AG10803 (cell line): ENCODE measurements at places on chromosomes 11 and 22.

DNA sequence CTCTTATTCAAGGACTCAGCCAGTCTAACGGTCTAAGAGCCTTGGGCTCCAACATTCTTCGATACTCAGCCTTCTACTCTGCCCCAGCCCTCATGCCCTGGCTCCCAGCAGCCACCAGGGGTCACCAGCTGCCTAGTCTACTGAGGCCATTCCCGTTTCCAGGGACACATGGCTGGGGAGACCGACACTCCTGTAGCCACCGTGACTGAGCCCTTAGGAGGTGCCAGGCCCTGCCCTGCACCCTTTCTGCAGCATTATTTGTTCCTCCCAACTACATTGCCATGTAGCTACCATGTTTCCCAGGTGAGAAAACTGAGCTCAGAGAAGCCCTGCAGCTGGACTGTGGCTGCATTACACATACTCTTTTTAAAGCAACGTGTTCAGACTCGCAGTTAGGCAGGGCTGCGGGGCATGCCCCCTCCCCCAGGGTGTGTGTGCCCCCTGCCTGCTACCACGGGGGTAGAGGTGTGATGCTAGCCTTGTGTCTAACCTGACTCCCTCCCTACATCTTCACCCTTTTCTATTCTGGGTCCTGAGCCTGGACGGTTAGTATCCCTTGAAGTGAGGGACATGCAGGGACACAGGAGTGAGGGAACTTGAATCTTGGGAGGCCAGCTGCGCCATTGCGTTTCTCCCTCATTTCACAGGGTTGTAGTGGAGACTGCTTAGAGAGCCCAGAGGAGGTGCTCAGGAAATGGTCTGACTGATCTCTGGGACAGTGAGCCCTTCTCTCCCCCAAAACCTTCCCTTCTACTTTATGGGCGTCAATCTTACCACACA, 17.5 kb downstream of the ATG16L2 start:
- peak; percentile 74 for DNase-seq

DNA sequence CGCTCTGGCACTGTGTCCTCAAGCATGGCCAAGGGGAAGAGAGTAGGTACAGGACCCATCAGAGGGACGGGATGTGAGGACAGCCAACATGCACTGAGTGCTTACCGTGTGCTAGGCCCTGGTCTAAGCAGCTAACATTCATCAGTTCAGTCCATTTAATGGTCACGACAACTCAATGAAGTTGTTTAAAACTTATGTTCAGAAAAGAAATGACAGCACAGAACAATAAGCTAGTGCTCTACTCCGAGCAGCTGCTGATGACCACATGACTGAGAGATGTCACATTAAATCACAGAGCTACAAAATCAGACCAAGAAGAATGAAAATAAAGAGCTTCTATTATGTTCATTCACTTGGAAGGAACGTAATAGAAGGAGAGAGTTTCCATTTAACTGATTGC, 26.3 kb downstream of the PRDM10 start:
- no peak for DNase-seq

DNA sequence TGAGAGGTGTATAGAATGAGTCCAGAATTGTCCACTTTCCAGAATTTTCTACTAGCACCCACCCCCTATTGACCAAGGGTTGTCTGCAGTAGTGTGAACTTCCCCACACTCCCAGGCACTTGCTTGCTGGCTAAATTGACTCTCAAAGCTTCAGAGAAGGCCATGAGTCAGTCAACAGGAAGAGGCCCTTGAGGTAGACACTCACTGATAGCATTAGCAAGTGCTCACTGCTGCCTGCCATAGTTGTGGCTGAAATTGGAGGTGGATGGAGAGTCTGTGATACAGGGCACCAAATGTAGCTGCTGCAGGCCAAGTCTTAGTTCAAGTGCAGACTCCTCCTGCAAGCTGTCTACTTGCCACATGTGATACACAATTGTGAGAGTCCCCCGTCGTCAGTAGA, 156.8 kb downstream of the SPON1 start:
- DNase-seq = no peak

- DNase-seq = no peak
Observed at GRCh38 chr11:15500643-15501042, 385.9 kb downstream of the INSC start.

- DNase-seq = peak; percentile 61
Observed at GRCh38 chr11:131064373-131064991, 148.2 kb upstream of the SNX19 start.

DNA sequence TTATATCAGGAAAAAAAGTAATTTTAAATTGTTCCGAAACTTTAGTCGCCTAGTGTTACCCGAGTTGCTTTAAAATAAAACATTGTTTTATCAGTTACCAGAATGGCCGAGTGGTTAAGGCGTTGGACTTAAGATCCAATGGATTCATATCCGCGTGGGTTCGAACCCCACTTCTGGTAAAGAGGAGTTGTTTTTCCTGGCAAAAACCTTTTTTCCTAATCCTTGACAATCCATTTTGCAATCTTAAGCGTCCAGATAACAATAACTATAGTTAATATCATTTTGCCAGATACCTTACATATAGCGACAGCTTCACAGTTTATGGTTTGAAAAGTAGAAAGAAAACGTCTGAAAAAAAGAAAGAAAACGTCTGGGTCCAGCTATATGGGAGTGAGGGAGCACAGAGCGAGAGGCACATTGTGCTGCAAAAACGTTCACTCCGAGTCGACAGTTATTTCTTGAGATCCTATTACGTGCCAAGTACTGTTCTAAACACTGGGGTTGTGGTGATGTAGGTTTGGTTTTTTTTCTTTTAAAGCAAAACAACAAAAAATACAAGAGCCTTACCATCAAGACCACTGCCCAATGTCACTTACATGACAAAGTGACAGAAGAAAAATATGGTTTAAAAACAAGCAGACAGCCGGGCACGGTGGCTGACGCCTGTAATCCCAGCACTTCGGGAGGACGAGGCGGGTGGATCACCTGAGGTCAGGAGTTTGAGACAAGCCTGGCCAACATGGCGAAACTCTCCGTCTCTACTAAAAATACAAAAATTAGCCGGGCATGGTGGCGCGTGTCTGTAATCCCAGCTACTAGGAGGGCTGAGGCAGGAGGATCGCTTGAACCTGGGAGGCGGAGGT, 40.6 kb downstream of the OR4D9 start:
- DNase-seq = peak; percentile 87

- no peak for DNase-seq
Observed at GRCh38 chr11:34495239-34495723, 18.3 kb downstream of the ELF5 start.

DNA sequence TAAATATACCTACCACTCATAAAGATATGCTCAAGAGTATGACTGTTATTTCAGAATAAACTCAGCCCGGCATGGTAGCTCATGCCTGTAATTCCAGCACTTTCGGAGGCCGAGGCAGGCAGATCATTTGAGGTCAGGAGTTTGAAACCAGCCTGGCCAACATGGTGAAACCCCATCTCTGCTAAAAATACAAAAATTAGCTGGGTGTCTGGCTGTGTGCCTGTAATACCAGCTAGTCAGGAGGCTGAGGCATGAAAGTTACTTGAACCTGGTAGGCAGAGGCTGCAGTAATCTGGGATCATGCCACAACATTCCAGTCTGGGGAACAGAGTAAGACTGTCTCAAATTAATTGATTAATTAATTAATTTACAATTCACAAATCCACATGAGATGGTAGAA, 208.2 kb upstream of the PDGFD start:
- peak; percentile 3 for DNase-seq

DNA sequence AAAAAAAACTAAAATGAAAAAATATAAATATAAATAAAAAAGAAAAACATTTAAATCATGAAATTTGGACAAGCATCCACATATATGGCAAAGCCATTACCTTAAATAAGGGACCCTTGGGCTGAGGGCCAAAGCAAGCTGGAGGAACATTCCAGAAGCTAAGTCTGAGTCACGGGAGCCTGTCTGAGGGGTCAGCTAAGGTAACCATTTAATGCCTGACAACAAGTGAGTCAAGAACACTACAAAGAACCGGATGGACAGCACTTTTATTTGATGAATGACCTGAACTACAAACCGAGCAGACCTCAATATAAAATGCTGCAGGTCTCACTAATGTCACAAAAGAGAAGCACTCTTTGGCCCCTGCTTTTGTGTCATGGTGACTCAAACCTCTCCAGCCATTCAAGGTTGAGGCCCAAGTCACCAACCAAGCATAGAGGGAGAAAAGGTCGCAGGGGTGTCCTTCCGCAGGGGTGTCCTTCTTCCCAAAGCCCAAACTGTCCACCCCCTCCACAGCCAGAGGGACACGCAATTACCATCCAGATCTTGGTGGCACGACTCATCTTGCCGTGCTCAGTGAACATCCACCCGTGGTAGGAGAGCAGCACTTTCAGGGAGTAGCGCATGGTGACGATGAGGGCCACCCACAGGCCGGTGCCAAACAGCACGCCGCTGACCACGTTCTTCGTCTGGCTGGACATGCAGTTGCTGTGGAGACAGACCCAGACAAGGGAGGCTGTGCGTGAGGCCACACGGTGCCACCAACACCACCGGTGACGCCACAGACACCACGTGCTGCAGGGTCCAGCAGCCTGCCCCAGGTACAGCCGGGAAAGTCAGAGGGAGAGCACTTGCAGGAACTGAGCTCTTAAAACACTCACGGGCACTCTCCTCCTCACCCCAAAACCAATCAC, 34.5 kb downstream of the CPT1A start:
- DNase-seq = peak; percentile 69

DNA sequence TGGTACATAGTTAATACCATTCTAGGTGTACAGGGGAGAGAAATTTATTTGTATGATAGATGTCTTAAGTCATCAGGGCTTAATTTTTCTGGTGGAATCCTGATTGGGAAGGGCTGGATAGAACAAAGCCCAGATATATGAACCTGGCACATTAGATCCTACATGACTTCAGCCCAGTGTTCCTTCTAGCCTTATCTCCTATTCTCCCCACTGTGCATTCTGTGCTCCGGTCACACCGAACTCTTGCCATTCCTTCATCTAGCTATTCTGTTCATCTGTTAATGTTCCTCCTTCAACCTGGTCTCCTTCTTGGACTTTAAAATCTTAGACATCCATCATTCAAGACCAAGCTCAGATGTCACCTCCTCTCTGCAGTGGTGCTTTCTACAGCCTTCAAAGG, 68.9 kb upstream of the EED start:
- DNase-seq = no peak

DNA sequence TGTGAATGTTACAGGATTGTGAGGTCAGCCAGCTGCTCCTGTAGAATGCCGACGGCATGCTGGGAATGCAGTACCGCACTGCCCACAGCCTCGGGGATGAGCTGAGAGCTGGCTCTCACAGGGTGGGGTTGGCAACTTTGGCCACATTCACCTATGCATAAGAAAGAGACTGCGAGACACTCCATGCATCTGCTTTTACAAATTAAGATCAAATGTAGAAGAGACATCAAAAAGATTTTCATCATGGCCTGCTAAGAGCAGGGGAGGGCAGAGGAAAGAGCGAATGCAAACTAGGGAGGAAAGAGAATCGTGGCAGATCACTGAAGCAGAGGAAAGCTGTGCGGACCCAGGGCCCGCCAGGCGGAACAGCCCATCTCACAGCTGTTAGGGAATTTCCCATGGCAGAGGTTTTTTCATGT, 49.8 kb upstream of the SPATA19 start:
- DNase-seq = no peak

DNA sequence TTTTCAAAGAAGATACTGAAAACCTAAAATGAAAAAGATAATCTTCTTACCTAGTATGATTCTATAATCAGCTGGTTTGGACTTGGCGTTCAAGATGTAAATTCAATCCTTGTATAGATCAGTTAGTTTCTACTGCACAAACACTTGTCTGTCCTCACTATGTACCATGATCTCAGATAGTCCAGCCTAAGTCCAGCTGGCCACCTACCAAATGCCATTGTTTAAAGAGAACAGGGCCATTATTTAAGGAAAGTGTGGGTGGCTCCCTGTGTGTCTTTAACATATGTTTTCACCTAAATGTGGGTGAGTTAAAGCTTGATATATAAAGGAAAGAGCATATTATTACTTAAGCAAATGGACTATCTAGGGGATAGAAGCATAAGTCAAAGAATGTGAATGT, 38.6 kb downstream of the BLID start:
- no peak for DNase-seq

GRCh38 chr11:10515418-10515817, 25.6 kb downstream of the RNF141 start:
- DNase-seq = no peak

GRCh38 chr11:74437441-74438042, 29.8 kb downstream of the KCNE3 start:
- no peak for DNase-seq

- no peak for DNase-seq
Observed at GRCh38 chr22:50622723-50623327, 5.1 kb downstream of the ARSA start.

GRCh38 chr11:10302359-10302743, 2.5 kb upstream of the ADM start:
- DNase-seq = no peak

- peak; percentile 54 for DNase-seq
Observed at GRCh38 chr11:117145393-117145761, 1.3 kb downstream of the PAFAH1B2 start.

- DNase-seq = no peak
Observed at GRCh38 chr11:7642747-7643146, 30.6 kb downstream of the CYB5R2 start.

- DNase-seq = no peak
Observed at GRCh38 chr11:67211656-67212436, 54.4 kb upstream of the GRK2 start.

GRCh38 chr22:29806196-29806595, 31.9 kb downstream of the ASCC2 start:
- DNase-seq = no peak

GRCh38 chr11:9231848-9232177, 33.3 kb downstream of the DENND5A start:
- peak; percentile 57 for DNase-seq

DNA sequence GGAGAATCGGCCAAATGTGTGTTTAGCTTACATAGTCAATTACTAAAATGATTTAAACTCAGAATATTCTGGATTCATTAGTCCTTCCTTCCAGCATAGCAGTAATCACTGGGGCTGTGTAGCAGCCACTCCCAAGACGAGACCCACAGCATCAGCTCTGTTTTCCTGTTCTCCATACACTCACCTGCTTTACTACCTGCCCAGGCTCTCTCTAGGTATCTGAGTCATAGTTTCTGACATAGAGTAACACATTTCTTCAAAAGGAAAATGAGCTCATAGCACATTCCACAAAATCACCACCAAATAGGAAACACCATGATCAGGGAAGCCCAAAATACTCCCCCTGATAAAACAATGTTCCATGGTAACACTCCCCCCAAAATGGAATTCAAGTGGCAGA, 22.9 kb downstream of the MORC2 start:
- DNase-seq = no peak

DNA sequence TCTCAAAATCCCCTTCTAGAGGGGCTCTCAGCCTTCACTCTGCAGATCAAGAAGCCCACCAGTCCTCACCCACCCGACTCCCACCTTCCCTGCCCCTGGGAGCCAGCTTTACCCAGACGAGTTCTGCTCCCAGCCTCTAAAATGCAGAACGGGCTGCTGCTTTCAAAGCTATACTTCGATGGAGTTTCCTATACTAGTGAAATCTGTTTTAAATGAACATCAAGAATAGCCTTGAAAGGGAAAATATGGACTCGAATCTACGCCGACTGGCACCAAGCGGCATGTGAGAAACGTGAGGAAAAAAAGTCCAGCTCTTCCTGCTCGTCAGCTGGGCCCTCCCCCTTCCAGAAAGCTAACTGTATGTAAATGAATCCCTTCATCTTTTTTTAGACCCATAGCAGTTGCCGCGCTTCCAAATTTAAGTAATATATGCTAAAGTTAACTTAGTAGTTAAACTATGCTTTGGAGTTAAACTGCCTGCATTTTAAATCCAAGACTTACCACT, 211.7 kb downstream of the NTM start:
- no peak for DNase-seq
